MV-4-11 (cell line): ENCODE measurements at places on chromosomes 6 and 20.

- DNase-seq = peak; percentile 61
Observed at GRCh38 chr6:22072949-22073348, 223.9 kb downstream of the PRL start.

DNA sequence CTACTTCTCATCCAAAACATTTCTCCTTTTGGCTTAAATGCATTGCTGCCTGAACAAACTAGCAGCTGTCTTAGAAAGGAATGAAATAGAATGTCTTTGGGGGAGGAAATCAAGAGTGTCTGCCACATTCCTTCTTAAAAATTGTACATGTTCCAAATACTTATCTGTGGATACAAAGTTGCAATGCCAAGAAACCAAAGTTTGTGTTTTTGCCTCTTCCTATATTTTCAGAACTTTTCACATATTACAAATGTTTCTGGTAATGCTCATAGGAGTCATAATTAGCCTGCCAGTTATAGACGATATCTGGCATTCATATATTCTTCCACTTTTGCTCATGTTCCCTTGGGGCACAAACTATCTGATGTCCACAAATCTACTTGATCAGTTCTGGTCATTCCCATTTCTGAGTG is 165.5 kb upstream of the BMP5 start:
- no peak for DNase-seq

- DNase-seq = no peak
Observed at GRCh38 chr20:2130062-2130591, 28.5 kb downstream of the STK35 start.

DNA sequence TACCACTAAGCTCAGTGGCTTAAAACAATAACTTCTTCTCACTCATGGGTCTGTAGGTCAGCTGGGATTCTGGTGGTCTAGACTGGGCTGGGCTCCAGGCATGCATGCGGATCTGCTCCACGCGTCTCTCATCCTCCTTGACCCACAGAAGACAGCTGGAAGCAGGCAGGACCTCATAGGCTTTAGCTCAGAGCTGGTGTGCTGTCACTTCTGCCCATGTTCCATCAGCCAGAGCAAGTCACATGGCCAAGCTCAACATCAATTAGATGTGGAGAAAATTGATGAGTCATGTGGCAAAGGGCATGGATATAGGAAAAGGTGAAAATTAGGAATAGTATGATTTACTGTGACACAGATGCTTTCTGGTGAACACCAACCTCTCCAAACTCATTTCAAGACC is 57.4 kb upstream of the PSMF1 start:
- no peak for DNase-seq

DNA sequence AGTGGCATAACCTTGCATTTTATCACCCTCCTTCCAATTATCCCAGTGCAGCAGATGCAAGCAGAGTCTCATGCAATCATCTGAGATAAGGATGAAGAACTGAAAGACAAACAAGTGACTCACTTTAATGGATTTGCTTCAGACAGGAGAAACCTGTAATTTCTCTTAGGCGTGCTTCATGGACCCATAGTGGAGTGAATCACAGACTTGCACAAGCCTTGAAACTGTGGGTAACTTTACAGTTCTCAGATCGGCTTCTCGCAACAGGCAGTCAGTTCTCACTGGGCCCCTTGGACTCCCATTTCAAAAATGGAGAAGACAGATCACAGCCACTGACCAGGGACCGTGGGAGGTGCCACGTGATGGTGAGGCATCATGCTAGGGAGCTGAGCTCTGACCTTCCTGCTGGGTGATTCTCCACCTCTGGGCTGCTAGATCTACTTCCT is at the start of gene ADGRF4:
Gene ADGRF4, plus strand, starts transcription at position 239 of the 446 bp plus-strand sequence. CDS start 8,666 bp downstream, outside the sequence.
- no peak for DNase-seq
